ENCODE measurements at places on chromosomes 11 and 22.

DNA sequence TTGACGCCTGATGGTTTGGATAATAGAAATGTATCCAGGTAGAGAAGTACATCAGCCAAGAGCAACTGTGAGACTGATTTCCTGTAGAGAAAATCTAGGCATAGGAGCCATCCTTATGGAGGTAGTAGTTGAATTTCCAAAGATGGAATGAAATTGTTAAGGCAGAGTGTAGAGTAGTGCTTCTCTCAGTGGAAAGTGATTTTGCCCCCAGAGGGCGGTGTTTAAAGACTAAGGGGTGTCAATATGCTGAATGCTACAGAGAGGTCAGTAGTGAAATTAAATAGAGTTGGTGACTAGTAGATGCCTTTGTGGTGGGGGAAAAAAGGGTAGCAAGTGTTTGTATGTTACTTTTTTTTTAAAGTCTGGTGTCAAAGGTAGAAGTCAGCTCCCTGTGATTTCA, 54.5 kb downstream of the TRIM44 start:
- DNase-seq = no peak

DNA sequence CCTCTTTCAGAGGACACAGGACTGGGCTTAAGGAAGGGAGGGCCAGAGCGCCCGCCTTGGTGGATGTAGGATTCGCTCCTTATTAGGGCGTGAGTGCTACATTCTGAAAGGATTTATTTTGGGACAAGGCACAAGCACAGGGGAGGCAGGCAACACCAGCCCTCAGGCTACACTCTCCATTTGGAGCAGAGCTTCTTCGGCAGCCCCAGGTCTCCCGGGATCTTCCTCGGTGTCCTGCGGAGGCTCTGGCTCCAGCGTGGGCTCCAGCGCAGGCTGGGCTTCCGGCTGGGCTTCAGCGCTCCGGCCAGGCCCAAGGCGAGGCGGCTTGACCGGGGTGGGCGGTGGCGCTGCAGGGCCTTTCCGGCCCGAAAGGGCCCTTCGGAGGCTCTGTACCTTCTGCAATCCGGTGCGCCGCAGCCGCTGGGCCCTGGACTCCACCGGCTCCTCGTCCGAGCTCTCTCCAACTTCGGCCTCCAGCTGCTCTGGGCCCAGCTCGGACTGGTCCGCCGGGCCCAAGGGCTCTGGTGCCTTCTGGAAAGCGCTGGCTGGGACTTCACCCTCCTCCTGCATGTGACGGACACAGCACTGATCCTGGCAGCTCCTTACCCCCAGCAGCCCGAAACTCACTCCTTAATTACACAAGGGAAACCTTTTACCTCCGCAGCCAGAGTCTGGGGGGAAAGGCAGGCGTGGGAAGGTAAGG, 1.1 kb downstream of the CAVIN3 start:
- no peak for DNase-seq

GRCh38 chr11:129333873-129334272, 41.8 kb upstream of the BARX2 start:
- no peak for DNase-seq

GRCh38 chr22:42773167-42773566, 52.5 kb upstream of the A4GALT start:
- DNase-seq = no peak

DNA sequence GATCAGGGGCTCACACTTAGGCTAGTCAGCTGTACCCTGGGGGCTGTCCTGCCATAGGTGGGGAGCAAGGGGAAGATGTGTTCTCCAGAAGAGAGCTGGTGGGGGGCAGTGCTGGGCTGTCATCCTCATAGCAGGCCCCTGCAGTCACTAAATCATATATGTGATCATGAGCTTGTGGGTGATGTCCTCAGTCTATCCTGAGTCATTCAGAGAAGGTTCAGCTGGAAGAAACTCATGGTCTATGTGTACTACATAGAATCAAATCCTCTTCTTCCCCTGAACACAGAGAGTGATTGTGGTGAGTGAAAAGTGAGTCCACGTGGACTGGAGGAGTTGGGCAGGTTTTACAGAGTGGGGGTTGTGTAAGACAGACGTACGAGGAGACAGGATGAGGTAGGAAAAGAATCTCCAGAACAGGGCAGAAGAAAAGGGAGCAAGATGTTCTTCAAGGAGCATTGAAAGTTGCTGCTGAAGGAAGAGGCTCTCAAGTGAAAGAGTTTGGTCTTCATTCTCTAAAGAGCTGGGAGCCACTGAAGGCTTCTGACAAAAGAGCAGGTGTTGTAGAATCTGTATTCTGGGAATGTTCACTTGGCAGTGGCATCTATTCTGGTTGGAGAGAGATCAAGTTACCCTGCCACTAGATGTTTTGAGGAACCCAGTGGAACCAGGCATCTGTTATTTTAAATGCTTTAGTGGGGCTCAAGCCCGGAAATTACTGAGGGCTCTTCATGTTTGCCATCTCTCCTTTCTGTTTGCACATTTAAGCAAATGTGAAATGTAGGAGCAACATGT, 68.9 kb downstream of the C22orf31 start:
- DNase-seq = no peak

- no peak for DNase-seq
Observed at GRCh38 chr11:27806122-27806521, 105.9 kb upstream of the BDNF start.

- no peak for DNase-seq
Observed at GRCh38 chr11:128904656-128905344, 13.6 kb downstream of the KCNJ5 start.

DNA sequence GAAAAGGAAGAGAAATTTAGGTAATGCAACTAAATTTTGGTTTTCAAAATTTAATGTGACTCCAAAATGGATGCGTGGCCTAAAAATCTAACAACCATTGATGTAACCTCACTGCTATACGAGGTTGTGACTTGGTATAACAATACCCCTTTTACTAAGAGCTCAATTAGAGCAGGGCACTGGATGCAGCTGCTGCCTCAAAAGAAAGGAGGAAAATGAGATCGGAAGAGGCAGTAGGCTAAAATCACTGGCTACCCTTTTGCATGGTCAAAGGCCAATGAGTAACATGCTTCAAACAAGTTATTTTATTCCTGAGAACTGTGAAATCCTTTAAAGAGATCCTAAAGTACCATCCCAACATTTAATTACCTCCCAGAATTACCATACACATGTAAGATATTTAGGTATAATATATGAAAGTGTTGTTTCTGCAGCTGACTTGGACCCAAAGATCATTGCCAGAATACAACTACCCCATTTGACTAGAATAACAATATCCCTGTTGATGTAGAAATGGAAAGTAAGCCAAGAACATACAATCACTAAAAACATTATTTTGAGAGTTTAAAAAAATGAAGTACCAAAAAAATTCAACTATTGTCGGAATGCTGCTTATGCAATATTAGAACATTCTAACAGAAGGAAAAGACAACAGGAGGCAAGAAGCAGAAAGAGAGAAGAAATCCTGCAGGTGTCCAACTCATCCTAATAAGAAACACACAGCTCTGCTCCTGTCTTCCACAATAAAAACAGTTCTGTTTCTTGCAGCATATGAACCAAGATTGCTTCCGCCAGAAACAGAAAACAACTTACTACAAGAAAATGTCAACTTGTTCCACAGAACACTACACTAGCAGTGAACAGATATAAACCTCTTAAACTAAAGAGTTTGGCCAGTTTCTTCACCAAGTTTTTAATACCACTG, 15.0 kb downstream of the SIK3 start:
- DNase-seq = no peak

GRCh38 chr11:96228473-96228891, 114.5 kb downstream of the MAML2 start:
- no peak for DNase-seq

DNA sequence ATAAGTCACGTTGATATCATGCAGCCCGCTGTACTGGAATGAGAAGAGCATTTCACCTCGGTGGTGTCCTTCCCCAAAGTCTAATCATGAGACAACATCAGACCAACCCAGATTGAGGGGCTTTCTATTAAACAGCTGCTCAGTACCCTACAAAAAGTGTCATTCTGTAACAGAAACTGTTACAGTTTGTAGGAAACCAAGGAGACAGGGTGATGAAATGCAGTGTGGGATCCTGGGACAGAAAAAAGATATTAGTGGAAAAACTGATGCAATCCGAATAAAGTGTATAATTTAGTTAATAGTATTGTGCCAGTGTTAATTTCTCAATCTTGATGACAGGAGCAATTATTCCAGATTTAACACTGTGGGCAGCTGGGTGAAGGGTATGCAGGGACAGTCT, 128.0 kb downstream of the MICAL2 start:
- DNase-seq = no peak

DNA sequence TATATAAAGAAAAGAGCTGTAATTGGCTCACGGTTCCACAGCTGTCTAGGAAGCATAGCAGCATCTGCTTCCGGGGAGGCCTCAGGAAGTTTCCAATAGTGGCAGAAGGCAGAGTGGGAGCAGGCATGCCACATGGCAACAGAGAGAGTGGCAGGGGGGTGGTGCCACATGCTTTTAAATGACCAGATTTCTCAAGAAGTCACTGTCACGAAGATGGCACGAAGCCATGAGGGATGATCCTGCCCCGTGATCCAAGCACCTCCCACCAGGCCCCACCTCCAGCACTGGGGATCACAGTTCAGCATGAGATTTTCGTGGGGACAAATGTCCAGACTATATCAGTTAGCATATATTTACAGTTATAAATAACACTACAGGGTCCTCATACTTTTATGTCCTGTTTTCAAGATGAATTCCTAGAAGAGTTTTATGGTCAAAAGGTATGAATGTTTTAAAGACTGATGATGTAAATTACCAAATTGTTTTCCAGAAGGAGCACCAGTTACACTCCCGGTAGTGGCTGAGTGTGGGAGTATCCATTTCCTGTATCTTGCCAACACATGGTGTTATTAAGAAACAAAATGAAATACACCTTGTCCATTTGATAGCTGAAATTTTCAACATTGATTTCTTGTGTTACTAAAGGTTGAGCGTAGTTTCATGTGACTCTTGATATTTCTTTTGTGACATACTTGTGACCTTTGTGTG, 19.2 kb downstream of the FAM118A start:
- DNase-seq = no peak

DNA sequence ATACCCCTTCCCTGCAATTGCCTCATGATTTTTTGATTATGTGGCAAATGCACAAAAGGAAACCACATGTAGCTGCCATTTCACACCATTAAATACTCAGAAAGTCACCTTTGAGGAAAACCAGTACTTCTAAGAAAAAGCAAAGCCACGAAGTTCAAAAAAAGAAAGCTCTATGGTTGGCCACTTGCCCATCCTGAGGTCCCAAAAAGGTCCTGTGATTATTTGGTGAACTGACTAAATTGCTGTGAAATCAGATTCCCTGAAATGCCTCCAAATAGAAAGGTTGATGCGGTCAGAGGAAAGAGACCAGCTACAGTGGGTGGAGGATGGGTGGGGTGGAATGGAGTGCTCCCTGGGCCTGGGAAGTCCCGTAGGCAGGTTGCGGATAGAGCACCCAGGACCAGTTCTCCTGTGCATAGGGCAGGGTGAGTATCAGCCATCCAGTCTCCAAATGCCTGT, 26.9 kb downstream of the MRPL16 start:
- no peak for DNase-seq

DNA sequence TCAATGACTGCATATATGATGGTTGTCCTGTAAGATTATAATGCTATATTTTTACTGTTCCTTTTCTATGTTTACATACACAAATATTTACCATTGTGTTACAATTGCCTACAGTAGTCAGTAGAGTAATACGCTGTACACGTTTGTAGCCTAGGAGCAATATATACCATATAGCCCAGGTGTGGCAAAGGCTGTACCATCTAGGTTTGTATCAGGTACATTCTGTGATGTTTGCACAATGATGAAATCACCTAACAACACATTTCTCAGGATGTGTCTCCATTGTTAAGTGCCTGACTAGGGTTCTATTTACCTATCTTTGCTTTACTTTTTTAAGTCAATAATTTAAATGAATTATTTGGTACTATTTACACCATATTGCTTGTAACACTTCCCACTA, 21.9 kb downstream of the PRR5L start:
- no peak for DNase-seq

GRCh38 chr11:45213316-45213665, 66.9 kb downstream of the PRDM11 start:
- no peak for DNase-seq

DNA sequence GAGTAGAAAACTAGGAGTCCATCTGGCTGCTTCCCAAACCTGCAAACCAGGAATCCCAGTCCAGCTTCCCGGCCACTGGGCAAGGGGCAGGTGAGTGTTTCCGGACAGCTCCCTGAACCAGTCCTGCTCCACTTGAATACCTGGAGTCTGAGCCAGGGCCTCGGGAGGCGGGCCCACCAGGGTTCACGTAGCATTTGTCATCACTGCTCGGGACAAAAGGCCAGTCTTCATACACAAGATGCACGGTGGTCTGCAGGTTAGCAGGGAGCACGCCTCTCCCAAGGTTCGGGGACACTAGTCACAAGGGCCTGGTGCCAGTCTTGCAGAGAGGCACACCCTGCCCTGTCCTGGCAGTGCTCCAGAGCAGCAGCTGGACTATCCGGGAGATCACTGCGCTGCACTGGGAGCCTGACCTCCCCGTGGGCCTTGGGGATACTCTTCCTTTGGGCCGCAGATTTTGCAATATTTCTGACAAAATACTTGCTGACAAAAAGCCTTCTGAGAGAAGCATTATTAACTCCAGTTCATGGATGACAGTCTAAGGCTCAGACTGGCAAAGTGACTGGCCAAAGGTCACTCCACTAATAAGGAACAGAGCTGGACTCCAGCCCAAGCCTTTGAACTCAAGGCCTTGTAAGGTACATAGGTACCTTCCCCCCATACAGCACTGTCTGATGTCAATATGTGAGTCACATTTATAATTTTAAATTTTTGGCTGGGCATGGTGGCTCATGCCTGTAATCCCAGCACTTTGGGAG, 25.1 kb downstream of the CD6 start:
- DNase-seq = no peak

- no peak for DNase-seq
Observed at GRCh38 chr22:41772198-41772597, 28.3 kb upstream of the CCDC134 start.

DNA sequence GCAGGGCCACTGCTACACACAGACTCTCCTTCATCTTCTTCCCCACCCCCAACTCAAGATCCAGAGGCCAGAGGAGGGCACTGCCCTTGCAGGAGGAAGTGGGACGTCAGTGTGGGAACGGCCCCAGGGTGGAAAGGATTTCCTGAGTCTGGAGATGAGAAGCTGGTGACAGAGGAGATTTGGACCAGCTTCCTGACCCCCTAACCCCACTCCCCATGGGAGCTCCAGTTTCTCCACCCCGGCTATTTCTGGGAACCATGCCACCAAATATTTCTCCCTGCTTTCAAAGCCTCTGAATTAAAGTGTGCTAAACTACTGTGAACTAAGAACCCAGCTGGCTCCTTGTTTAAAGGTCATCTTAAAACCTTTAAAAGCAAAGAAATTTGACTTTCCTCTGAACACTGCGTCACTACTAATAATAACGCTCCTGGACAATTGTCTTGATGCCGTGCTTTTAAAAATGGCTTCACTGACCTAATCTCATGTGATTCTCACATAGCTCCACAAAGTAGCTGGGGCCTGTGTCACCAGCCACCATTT, 46.6 kb downstream of the CWC15 start:
- no peak for DNase-seq

- DNase-seq = no peak
Observed at GRCh38 chr11:94776351-94777321, 8.5 kb downstream of the AMOTL1 start.

GRCh38 chr11:100578831-100579311, 108.2 kb upstream of the ARHGAP42 start:
- no peak for DNase-seq

GRCh38 chr11:129189646-129190045, 2.5 kb downstream of the ARHGAP32 start:
- no peak for DNase-seq

Data from stimulated activated CD4-positive, alpha-beta T cell treated with anti-CD3 and anti-CD28 coated beads, Interleukin-2, amount 100 ng/mL, for 48 hours (primary cell).